Vagina (tissue), 2 donors: ENCODE measurements at places on chromosomes 12 and 14. TPM values are rescaled to one million over a fixed set of nuclear protein-coding genes. Genes with fewer than 3 reads are reported as not detected.

- no peak overlapping the region for H3K4me3 ChIP-seq
- no peaks in the 10 kb centered on the region for H3K27me3 ChIP-seq
- no peaks in the 10 kb centered on the region for H3K36me3 ChIP-seq
- DNase-seq: no peak
Observed at GRCh38 chr12:28963554-28963953, 185.5 kb upstream of the FAR2 start.

GRCh38 chr14:71163842-71164629 is 256.8 kb downstream of the PCNX1 start:
- no peaks in the 10 kb centered on the region for H3K36me3 ChIP-seq
- H3K27me3 ChIP-seq: no peaks in the 10 kb centered on the region
- no peak overlapping the region for H3K4me3 ChIP-seq

KRT78 gene
- total RNA-seq: 89.1 TPM

LMNTD1 gene
- not detected for total RNA-seq

DBX2 gene
- not detected for total RNA-seq

DNA sequence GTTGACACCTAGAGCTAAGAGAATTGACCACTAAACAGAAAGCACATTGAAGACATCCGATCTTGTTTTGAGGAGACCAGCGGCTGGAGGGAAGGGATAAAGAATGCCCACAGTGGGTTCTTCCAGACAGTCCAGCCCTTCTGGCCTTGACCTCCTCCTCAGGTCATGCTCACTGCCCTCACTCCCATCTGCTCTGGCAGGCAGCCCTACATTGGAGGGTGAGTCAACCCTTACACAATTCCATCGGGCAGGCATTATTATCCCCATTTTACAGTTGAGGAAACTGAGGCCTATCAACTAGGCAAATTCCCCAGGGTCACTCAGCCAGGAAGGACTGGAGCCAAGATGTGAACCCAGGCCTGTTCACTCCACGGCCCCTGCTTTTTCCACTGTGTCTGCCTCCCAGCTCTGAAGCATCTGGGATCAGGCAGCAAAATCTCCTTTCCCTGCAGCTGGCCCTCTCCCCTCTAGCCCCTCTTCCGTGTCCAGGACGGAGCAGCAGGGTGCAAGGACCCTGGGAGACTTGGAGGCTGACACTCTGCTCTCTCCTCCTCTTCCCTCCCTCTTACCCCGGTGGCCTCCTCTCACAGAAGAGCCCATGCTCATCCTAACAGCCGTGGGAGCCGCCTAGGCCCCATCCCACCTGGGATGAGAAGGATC is 5.3 kb downstream of the SCNN1A start:
- H3K36me3 ChIP-seq: no peaks in the 10 kb centered on the region
- no peak for DNase-seq
- peaks cover 53% of the 10 kb centered on the region for H3K4me1 ChIP-seq
- H3K27ac ChIP-seq: peak overlapping the region; percentile 92
- no peak overlapping the region for H3K4me3 ChIP-seq

SALL2 gene
- 9.8 TPM for total RNA-seq

DNA sequence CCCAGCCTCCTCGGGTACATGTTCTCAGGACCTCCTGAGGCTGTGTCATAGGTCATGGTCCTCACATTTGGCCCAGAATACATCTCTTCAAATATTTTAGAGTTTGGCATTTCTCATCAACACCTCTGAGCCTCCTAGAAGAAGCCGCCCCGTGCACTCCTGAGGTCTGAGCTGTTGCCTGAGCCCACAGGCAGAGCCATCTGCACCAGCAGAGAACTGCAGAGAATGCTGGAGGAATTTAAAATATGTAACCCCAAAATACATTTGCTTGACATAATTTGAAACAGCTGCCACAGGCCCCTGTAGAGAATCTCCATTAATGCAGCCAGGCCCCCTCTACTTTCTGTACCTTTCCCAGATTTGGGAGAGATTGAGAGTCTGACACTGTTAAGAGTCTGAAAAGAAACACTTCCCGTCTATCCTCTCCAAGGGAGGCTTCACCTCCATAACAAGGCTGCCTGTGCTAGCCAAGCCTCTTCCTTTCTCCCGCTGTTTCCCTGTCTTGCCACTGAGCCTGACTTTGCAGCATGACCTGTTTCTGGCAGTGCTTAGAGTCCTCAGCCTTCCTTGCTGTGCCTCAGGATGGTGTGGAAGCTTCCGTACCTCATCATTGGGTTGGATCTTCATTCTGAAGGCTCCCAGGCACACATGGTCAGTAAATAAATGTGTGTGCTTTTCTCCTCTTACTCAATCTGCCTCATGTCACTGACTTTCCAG is 95.4 kb upstream of the SFSWAP start:
- H3K4me1 ChIP-seq: no peaks in the 10 kb centered on the region
- no peaks in the 10 kb centered on the region for H3K36me3 ChIP-seq
- no peaks in the 10 kb centered on the region for H3K27me3 ChIP-seq
- DNase-seq: no peak
- no peak overlapping the region for H3K27ac ChIP-seq
- no peak overlapping the region for H3K4me3 ChIP-seq

DNA sequence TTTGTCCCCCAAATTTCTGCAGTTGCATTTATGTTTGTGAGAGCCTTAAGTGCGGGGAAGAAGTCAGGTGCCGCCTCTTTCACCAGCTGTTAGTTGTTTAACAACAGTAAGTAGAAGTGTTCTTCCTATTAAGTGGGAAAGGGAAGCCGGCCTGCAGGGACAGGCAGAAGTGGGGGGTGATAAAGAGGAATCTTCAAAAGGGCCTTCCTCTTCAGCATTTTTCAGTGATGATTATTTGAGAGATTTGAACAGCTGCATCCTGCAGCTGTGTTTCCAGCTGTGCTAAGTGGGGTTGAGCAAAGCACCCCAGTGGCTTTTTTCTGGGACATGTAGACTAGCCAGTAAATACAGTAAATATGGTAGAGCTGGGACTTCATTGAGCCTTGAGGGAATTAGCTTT is 32.1 kb upstream of the SLC38A1 start:
- no peaks in the 10 kb centered on the region for H3K4me1 ChIP-seq
- H3K27ac ChIP-seq: no peak overlapping the region
- no peaks in the 10 kb centered on the region for H3K27me3 ChIP-seq
- H3K36me3 ChIP-seq: no peaks in the 10 kb centered on the region

- no peaks in the 10 kb centered on the region for H3K27me3 ChIP-seq
- H3K4me1 ChIP-seq: peaks cover 11% of the 10 kb centered on the region
- DNase-seq: no peak
- no peak overlapping the region for H3K27ac ChIP-seq
- no peaks in the 10 kb centered on the region for H3K36me3 ChIP-seq
Observed at GRCh38 chr12:108127654-108128053, 1.4 kb upstream of the WSCD2 start.
